H9 (cell line): ENCODE measurements at places on chromosomes 11 and 22. TPM values are rescaled to one million over a fixed set of nuclear protein-coding genes. Genes with fewer than 3 reads are reported as not detected.
A peak's percentile ranks its signal among the peaks of the same experiment; 100 is the strongest.

DNA sequence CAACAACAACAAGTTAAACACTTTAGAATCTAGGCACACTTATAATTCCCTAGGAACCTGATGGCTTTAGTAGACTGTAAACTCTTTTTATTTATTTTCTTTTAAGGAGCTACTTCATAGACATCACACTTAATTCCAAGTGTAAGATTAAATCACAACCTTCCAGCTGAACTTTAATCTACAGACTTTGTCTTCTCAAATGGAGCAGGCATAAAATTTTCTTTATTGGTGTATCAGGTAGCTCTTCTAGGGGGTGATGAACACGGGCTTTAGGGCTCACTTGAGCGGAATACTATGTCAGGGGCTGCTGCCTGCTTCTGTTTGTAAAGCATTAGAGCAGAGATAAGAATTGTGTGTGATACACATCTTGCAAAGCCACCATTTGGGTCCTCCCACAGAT lies 525.8 kb upstream of the FAT3 start:
- no peaks in the 10 kb centered on the region for H3K4me1 ChIP-seq
- H3K27ac ChIP-seq, result no peak overlapping the region
- DNase-seq, result no peak

DNA sequence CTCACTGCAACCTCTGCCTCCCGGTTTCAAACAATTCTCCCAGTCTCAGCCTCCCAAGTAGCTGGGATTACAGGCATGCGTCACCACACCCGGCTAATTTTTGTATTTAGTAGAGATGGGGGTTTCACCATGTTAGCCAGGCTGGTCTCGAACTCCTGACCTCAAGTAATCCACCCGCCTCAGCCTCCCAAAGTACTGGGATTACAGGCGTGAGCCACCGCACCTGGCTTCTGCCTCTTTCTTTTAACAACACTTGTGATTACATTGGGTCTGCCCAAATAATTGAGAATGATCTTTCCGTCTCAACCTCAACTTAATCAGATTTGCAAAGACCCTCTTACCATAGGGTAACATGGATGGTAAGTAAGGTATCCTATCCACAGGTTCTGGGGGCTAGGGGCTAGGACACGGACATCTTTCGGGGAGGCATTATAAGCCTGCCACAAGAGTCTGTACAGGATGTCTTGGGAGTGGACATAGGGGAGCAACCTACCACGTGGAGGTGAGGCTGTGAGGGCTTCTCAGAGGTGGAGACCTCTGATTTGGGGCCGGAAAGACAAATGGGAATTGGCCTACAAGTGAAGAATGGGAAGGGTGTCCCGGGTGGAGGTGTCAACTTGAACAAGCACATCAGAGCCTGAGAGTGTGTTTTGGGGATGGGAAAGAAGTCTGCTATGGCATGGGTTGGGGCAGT lies 2.7 kb upstream of the CBX6 start:
- H3K27ac ChIP-seq, result no peak overlapping the region
- DNase-seq, result no peak
- H3K4me3 ChIP-seq, result peak overlapping the region; percentile 55; the same call in 1 of the 3 replicates
- peaks cover 7% of the 10 kb centered on the region; the same call in 1 of the 2 replicates for H3K4me1 ChIP-seq

- H3K27me3 ChIP-seq, result no peaks in the 10 kb centered on the region
- H3K27ac ChIP-seq, result no peak overlapping the region
- no peak for DNase-seq
- H3K4me3 ChIP-seq, result no peak overlapping the region
- peaks cover 2% of the 10 kb centered on the region; the same call in 1 of the 2 replicates for H3K4me1 ChIP-seq
- H3K36me3 ChIP-seq, result peaks cover 61% of the 10 kb centered on the region
These were observed 1.2 kb downstream of the CPT1B start for GRCh38 chr22:50576806-50577696.

DNA sequence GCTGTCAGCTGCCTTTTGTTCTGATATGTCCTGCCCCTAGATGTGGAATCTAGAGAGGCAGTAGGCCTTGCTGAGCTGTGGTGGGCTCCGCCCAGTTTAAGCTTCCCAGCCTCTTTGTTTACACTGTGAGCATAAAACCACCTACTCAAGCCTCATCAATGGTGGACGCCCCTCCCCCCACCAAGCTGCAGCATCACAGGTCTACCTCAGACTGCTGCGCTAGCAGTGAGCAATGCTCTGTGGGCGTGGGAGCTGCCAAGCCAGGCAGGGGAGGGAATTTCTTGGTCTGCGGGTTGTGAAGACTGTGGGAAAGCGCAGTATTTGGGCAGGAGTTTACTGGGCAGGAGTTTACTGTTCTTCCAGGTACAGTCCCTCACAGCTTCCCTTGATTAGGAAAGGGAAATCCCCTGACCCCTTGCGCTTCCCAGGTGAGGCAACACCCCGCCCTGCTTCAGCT lies 98.5 kb downstream of the SMCO4 start:
- no peaks in the 10 kb centered on the region; the same call in 2 of the 3 replicates for H3K36me3 ChIP-seq
- no peak overlapping the region; the same call in 2 of the 3 replicates for H3K4me3 ChIP-seq
- H3K27ac ChIP-seq, result no peak overlapping the region
- no peaks in the 10 kb centered on the region for H3K27me3 ChIP-seq
- H3K4me1 ChIP-seq, result peaks cover 4% of the 10 kb centered on the region; the same call in 1 of the 2 replicates

GRCh38 chr22:38462960-38463784 lies 4.7 kb upstream of the KDELR3 start:
- H3K4me3 ChIP-seq, result peak overlapping the region; percentile 34
- H3K27ac ChIP-seq, result no peak overlapping the region
- H3K4me1 ChIP-seq, result no peaks in the 10 kb centered on the region; the same call in 1 of the 2 replicates
- peak; percentile 78 for DNase-seq
- H3K27me3 ChIP-seq, result peaks cover 2% of the 10 kb centered on the region; the same call in 1 of the 2 replicates

DNA sequence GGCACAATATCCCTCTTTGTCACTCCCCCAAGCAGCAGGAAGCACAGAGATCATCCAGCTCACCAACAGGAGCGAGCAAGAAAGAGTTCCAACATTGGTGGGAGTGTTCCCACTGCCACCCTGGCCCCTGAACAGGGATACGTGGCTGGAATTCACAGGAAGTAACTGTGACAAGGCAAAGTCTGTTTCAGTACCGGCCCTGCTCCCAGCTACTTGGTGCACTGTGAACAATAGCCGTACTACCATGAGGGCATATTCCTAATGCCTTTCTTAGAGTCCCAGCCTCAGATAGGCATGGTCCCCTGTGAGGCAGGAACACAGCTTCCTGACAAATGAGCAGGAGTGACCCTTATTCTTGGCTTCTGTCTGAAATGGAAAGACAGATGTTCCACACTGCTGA lies 1.8 kb upstream of the SLC37A2 start:
- H3K27me3 ChIP-seq, result peaks cover 9% of the 10 kb centered on the region
- H3K4me1 ChIP-seq, result no peaks in the 10 kb centered on the region
- H3K4me3 ChIP-seq, result no peak overlapping the region
- no peak for DNase-seq

GRCh38 chr11:130737866-130738431 lies 178.3 kb downstream of the SNX19 start:
- H3K27me3 ChIP-seq, result no peaks in the 10 kb centered on the region
- peaks cover 18% of the 10 kb centered on the region for H3K36me3 ChIP-seq
- H3K4me1 ChIP-seq, result peaks cover 3% of the 10 kb centered on the region; the same call in 1 of the 2 replicates
- H3K4me3 ChIP-seq, result no peak overlapping the region
- no peak overlapping the region for H3K27ac ChIP-seq
- no peak for DNase-seq

- DNase-seq, result no peak
- no peak overlapping the region for H3K4me3 ChIP-seq
- H3K36me3 ChIP-seq, result no peaks in the 10 kb centered on the region
- no peak overlapping the region for H3K27ac ChIP-seq
- H3K27me3 ChIP-seq, result peaks cover 16% of the 10 kb centered on the region; the same call in 1 of the 2 replicates
- H3K4me1 ChIP-seq, result no peaks in the 10 kb centered on the region
These were observed 47.3 kb upstream of the WNT7B start for GRCh38 chr22:46024136-46024840.

GRCh38 chr22:50545522-50546325 lies at the start of gene KLHDC7B:
Gene KLHDC7B, plus strand, starts transcription at chr22:50545899. Its CDS starts 345 bp downstream, at chr22:50546244.
- H3K27me3 ChIP-seq, result no peaks in the 10 kb centered on the region; the same call in 1 of the 2 replicates
- H3K36me3 ChIP-seq, result no peaks in the 10 kb centered on the region
- no peak within 1 kb of the TSS for H3K4me3 ChIP-seq
- H3K4me1 ChIP-seq, result no peaks in the 10 kb centered on the region
- no peak for DNase-seq
- no peak within 1 kb of the TSS for H3K27ac ChIP-seq

DNA sequence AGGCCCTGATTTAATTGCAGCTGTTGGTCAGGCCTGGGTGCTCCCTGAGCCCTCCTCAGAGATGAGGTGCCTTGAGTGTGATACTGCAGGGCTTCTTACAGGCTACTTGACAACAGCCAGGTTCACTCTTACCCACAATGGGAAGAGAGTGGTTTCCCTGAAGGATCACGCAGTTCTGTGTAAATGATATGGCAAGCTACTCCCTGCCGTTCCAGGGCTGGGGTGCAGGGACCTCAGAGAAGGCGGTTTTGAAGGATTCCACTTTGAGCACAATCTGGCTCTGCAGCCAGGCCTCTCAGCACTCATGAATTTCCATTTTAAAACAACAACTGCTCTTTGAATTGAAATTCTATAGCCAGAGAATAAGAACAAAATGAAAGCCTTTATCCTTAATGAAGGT lies 92.9 kb downstream of the SLC17A6 start:
- peaks cover 2% of the 10 kb centered on the region; the same call in 1 of the 3 replicates for H3K36me3 ChIP-seq
- H3K27me3 ChIP-seq, result no peaks in the 10 kb centered on the region
- DNase-seq, result no peak
- H3K4me1 ChIP-seq, result 0 out of 2 replicates have a peak, but pooled peaks cover 2% of the 10 kb centered on the region
- no peak overlapping the region for H3K4me3 ChIP-seq
- H3K27ac ChIP-seq, result no peak overlapping the region

GRCh38 chr22:24482998-24483397 lies 12.1 kb upstream of the UPB1 start:
- no peak overlapping the region for H3K4me3 ChIP-seq
- H3K27ac ChIP-seq, result no peak overlapping the region
- H3K36me3 ChIP-seq, result no peaks in the 10 kb centered on the region
- no peaks in the 10 kb centered on the region for H3K27me3 ChIP-seq
- no peak for DNase-seq
- no peaks in the 10 kb centered on the region for H3K4me1 ChIP-seq

- H3K4me3 ChIP-seq, result no peak overlapping the region
- H3K36me3 ChIP-seq, result no peaks in the 10 kb centered on the region
- peaks cover 7% of the 10 kb centered on the region for H3K4me1 ChIP-seq
- DNase-seq, result no peak
- H3K27ac ChIP-seq, result no peak overlapping the region
These were observed 26.6 kb downstream of the RAB30 start for GRCh38 chr11:83044958-83045712.

DNA sequence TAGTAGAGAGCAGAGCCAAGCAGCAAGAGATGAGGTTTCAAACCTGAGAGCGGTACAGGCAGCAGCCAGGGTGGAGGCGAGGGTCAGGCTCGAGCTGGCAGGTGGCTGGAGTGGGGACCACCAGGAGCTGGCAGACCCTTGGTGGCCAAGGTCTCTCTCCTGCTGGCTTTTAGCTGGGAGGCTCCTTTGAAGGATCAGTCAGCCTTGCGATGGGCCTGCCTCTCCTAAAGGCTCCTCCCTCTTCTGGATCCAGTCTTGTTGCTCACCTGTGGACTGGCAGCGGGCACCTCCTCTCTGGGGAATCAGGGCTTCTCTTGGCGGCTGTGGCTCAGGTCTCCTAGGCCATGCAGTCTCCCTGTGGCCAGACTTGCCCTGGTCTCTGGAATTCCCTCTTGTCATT lies 24.8 kb downstream of the TPST2 start:
- no peak for DNase-seq
- H3K4me1 ChIP-seq, result peaks cover 25% of the 10 kb centered on the region
- H3K36me3 ChIP-seq, result peaks cover 8% of the 10 kb centered on the region
- H3K27me3 ChIP-seq, result no peaks in the 10 kb centered on the region
- no peak overlapping the region for H3K27ac ChIP-seq

DNA sequence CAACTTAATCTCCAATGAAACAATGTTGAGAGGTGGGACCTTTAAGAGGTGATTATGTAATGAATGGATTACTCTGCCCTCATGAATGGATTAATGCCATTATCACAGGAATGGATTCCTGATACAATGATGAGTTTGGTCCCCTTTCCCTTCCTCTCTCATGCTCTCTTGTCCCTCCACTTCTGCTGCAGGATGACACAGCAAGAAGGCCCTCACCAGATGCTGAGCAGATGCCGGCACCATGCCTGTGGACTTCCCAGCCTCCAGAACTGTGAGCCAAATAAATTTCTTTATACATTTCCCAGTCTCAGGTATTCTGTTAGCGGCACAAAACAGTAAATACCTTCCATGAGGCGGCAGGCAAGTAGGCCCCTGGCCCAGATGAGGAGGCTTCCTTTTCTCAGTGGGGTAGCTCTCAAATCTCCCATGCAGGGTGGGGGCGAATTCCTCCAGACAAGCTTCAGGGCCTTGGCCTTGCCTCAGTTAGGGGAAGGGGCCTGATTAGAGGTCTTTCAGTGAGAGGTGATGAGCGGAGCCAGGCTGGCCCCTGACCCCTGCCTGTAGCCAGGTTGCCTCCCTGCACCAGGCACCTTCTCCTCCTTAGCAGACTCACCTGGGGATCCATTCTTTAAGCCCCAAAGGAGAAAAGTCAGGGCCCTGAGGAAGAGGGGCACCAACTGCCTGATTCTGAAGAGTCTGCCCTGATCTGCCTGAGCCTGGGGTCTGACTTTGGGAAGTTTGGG lies 86.0 kb downstream of the RRM1 start:
- no peaks in the 10 kb centered on the region for H3K4me1 ChIP-seq
- H3K36me3 ChIP-seq, result peaks cover 9% of the 10 kb centered on the region; the same call in 1 of the 2 replicates
- no peak overlapping the region for H3K4me3 ChIP-seq
- DNase-seq, result no peak

DNA sequence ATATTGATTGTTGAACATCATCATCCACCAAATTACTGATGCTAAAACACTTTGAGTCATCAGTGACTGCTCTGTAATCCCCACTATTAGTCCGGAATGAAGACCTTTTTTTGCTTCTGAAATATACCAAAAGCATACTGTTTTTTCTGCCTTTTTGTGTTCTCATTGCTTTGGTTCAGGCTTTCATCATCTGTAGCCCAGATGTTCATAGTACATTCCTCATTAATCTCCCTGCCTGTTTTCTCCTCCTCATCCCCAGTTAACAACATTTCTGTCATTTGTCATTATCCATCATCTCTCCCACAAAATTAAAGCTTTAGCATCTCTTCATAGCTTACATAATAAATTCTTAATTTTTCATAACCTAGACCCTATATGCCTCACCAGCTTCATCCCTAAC lies 9.2 kb downstream of the CEP57 start:
- H3K36me3 ChIP-seq, result peaks cover 33% of the 10 kb centered on the region
- DNase-seq, result no peak
- no peaks in the 10 kb centered on the region for H3K4me1 ChIP-seq
- H3K27ac ChIP-seq, result no peak overlapping the region

OR52I1 gene
- not detected in 2 replicates for total RNA-seq

SHISAL1 gene
- total RNA-seq, result 2.9 and 3.0 TPM in 2 replicates

APOC3 gene
- total RNA-seq, result not detected in 2 replicates

KCNK7 gene
- 1.8 and 2.8 TPM in 2 replicates for total RNA-seq

SCN3B gene
- total RNA-seq, result 0.64 and 0.77 TPM in 2 replicates

VWCE gene
- 18.7 and 20.6 TPM in 2 replicates for total RNA-seq

KRTAP5-2 gene
- not detected in 2 replicates for total RNA-seq

ARHGAP42 gene
- 35.5 and 39.1 TPM in 2 replicates for total RNA-seq

NFAM1 gene
- total RNA-seq, result 0.55 and 0.68 TPM in 2 replicates
